ENCODE measurements at places on chromosomes 4 and X.

DNA sequence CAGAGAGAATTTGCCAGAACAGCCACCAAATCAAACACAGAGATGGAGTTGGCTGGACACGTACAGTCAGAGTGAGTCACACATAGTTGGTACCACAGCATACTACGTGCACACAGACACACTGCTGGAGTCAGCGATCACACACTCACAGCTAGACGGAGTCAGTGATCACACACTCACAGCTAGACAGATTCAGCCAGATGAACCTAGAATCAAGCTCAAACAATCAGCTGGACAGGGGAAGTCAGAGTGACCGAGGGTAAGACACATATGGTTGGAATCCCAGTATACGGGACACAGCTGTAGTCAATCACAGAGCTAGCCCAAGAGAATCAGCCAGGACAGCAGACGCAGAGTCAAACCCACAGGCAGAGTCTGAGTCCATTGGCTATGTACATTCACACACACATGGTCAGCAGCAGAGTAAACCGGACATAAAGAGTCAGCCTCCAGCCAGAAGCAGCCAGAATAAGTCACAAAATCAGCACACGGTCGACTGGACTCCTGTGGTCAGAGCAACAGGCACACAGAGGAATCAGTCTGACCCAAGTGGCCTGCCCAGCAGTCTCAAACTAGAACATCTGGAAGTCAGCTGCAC lies 4.6 kb downstream of the SLC38A5 start:
- no peak for DNase-seq

GRCh38 chr4:99473131-99473530 lies 37.7 kb upstream of the C4orf17 start:
- no peak for DNase-seq

DNA sequence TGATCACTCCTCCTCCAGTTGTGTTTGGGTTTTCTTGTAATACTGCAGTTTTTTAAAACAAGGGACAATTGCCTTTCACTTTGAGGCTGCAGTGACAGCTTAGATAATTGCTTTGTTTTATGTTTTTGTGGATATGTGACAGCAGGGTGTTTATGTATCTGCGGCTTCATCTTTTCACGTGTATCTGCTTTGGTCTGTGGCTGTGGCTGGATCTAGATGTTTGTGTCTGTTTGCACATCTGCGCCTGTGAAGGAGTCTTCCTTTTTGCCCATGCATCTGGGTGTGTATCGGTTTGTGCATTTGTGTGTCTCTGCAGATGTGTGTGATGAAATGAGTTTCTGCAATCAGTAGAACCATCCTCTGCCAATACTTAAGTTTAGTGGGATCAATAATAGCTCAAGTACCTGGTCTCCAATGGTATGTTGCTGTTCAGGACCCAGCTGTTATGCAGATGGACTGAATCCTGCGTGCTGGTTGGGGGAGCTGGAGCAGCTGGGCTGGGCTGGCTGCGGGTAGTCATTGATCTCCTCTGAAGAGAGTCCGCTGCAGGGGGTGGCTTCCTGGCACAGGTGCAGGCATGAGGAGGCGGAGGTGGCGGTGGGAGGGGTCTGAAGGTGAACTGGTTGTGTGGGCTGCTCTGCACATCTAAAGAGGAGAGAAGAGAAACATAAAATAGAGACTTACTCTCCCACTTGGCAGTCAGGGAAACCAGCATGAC lies 390.3 kb downstream of the SH2D1A start:
- no peak for DNase-seq

- DNase-seq = no peak
Observed at GRCh38 chrX:132461886-132462285, 27.0 kb downstream of the MBNL3 start.

GRCh38 chr4:105637408-105638176 lies 70.9 kb downstream of the INTS12 start:
- peak; percentile 63 for DNase-seq

DNA sequence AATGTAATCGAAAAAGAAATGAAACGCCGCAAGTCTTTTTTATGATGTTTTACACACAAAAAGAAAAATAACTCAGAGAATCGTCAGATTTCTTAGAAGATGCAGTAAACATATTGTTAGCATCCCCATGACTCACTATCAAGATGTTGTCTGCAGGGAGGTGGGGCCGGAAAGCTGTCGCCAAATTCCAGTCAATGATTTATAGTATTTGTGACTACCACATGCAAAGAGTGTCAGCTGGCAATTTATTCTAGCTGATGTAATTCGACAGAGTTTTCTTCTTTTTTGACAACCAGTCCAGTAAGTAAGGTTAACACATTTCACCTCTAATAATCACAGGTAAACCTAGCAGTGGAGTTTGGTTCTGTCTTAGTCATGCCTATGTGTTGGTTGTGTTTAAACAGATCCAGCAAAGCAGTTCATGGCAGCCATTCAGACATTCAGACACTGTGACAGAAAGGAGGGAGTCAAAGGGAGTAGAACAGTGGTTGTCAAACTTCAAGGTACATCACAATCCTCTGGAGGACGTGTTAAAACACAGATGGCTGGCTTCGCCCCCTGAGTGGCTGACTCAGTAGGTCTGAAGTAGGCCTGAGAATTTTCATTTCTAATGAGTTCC lies 19.8 kb upstream of the PPP1R2C start:
- DNase-seq = no peak

- DNase-seq = peak; percentile 88
Observed at GRCh38 chrX:52271206-52271605, 86.5 kb downstream of the MAGED4 start.

DNA sequence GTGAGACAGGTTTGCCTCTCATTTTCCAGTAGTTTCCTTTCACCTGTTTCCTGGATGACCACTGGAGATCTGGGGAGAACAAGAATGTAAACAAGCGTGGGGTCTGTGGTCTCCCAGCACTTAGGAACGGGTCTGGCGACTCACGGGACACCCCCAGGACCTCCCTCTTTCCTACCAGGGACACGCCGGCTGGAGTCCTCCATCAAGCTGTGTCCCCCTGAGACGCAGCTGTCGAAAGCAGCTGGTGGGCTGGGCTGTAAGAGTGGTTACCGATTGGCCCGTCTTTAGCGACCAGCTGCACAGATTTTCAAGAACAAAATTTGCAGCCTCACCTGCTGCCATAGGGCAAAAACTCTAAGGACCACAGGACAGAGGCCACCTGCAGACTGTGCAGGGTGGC lies 11.9 kb downstream of the LRPAP1 start:
- no peak for DNase-seq

DNA sequence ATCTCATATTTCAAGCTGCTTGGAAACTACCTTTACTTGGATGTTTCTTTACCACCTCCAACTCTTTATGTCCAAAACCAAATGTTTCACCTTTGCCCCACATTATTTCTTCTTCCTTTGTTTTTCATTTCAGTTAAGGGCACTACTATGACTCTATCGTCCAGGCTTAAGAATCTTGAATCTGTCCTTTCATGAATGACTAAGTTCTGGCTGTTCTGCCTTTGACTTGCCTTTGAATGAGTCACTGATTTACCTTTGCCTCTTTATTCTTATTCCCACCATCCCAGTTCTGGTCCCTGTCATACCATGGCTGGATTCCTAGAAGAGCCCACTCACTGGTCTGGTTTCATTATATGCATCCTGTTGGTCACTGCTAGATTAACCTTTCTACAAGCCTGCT lies 30.6 kb upstream of the PLAC1 start:
- no peak for DNase-seq

DNA sequence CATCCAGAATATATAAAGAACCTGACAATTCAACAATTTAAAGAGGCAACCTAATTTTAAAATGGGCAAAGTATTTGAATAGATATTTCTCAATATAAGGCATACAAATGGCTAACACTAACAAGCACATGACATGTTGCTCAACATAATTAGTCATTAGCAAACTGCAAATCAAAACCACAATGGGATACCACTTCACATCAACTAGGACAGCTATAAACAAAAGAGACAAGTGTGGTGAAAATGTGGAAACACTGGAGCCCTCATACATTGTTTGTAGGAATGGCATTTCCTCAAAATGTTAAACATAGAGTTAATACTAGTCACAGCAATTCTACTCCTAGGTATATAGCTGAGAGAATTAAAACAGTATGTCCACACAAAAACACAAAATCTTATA lies 96.7 kb downstream of the CORIN start:
- DNase-seq = no peak

DNA sequence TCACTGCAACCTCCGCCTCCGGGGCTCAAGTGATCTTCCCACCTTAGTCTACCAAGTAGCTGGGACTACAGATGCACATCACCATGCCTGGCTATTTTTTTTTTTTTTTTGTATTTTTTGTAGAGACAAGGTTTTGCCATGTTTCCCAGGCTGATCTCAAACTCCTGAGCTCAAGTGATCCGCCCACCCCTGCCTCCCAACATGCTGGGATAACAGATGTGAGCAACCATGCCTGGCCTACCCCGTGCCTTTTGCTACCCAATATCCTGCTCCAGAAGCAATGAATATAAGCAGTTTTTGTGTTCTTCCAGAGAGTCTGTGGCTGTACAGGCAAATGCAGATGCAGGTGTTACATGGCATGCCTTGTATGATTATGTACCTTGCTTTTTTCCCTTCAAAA lies 50.5 kb downstream of the TBC1D14 start:
- no peak for DNase-seq

DNA sequence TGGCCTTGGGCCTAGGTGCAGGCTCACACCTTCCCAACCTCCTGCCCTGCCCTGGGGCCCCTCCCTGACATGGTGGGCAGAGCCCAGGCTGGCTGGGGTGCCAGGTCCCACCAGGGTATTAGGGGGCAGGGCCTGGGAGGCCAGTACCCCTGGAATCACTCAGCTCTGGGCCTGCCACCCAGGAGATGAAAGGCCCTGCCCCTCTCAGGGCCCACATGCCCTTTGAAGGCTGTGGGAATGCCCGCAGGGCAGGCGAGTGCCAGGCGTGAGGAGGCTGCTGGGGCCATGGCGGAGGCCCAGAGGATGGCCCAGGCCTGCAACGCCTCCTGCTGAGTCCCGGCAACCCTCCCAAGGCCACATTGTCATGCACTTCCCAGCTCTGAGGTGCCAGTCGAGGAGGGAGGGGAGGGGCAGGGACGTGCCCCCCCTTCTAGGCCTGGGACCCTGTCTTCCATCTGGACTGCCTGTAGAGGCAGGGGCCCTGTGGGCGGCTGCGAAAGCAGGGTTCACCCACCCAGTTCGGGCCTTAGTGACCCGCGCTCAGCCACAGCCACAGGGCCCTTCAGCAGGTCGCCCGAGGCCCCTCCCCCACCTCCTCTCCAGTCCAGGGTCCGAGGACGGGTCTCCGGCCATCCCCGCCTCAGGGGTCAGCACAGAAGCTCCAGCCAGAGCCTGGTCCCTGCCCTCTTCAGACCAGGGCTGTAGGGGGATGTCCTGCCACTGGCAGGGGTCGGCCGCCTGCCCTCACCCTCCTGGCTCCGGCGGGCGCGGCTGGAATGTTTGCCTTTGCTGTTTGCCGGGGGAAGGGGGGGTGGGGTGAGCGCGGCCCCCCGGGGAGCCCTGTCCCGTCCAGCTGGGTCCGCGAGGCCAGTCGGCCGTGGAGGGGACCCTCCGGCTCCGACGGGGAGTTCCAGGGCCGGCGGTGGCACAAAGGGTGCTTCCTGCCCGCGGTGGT lies 26.7 kb upstream of the FGFR3 start:
- no peak for DNase-seq

- DNase-seq = peak; percentile 58
Observed at GRCh38 chrX:16828124-16828908, 41.8 kb downstream of the RBBP7 start.

DNA sequence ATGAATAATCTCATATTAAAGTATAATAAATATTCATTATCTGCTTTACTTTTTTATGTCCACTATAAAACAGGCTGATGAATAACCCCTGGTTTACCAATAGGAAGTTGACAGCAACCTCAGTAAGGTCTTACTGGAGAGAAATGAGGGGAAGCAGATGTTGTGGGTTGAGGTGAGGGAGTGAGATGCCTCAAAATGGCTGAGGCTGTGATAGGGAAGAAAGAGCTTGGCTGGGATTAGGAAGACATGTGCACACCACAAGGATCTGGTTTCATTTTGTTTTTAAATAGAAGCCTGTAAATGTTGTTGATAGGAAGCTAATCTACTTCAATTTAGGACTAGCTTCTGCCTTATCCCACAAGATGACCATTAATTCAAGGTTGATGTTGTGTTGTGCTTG lies 14.4 kb upstream of the CYBB start:
- no peak for DNase-seq

GRCh38 chr4:39103291-39103690 lies 41.3 kb downstream of the KLHL5 start:
- peak; percentile 56 for DNase-seq

DNA sequence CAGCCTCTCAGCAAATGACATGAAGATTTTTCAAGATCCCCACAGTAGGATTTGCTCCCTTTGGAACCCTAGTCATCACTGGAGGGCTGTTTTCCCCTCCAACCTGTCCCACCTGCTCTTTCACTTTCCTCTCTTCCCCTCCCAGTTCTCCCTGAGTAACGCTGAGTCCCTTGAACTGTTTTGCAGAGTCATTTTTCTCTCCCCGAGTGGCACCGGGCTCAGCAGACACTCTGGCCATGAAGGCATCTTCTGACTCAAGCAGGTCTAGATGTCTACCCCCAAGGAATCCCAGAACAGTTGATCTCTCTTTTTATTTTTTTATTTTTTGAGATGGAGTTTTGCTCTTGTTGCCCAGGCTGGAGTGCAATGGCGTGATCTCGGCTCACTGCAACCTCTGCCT lies 52.2 kb downstream of the HTRA3 start:
- DNase-seq = no peak

DNA sequence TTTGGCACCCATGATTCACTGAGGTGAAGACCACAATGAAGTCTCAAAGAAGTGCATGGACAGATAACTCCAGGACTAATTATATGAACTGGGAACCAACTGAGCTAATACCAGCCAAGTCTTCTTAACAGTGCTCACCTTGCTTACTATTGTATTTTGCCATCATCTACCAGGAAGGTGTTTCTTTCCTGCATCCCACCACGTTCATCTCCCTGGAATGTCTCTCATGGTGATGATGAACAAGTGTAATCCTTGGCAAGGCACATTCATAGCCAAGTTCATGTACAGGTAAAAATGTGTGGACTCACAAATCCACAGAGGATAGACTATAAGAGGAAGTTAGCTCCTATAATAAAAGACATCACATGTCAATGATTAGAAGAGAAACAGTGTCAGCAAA lies 489.1 kb downstream of the SMARCA1 start:
- no peak for DNase-seq

- DNase-seq = peak; percentile 22
Observed at GRCh38 chr4:46820154-46820553, 88.9 kb downstream of the COX7B2 start.

GRCh38 chr4:89277412-89277811 lies 30.2 kb downstream of the GPRIN3 start:
- no peak for DNase-seq
